Vagina (tissue), 2 donors: ENCODE measurements at places on chromosomes 12 and 14.

- DNase-seq = peak; percentile 72
Measured at GRCh38 chr14:69863083-69863482, 16.1 kb upstream of the SMOC1 start.

DNA sequence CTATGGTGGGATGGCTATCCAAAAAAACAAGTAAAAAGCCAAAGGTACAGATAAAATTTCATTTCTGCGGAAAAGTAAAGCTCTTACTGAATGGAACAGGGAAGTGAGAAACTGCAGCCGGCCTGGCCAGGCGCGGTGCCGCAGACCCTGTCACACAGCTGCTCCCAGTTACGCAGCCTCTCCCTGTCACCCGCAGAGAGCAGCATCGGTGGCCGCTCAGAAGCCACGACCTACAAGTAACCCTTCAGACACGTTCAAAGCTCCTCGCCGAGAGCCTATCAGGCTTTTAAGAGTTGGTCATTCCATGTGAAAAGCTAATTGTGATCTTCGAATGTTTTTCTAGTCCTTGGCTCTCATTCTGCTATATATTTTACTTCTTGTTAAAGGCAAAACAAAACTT lies 11.0 kb upstream of the ANKLE2 start:
- DNase-seq = no peak

DNA sequence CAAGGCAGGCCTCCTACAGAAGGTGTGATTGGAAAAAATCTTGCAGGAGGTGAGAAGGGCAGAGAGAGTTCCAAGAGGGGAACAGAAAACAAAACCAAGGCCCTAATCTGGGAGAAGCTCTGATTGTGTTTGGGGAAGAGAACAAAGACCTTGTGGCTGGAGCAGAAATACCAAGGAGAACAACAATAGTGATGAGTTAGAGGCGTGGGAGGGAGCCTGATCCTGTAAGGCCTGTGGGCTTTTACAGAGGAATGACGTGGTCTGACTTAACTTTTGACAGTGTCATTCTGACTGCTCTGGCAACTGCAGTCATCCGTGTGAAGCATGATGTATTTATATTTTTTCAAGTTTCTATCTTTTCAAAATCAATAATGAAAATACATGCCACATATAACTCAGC lies 200.6 kb downstream of the ANO4 start:
- no peak for DNase-seq

DNA sequence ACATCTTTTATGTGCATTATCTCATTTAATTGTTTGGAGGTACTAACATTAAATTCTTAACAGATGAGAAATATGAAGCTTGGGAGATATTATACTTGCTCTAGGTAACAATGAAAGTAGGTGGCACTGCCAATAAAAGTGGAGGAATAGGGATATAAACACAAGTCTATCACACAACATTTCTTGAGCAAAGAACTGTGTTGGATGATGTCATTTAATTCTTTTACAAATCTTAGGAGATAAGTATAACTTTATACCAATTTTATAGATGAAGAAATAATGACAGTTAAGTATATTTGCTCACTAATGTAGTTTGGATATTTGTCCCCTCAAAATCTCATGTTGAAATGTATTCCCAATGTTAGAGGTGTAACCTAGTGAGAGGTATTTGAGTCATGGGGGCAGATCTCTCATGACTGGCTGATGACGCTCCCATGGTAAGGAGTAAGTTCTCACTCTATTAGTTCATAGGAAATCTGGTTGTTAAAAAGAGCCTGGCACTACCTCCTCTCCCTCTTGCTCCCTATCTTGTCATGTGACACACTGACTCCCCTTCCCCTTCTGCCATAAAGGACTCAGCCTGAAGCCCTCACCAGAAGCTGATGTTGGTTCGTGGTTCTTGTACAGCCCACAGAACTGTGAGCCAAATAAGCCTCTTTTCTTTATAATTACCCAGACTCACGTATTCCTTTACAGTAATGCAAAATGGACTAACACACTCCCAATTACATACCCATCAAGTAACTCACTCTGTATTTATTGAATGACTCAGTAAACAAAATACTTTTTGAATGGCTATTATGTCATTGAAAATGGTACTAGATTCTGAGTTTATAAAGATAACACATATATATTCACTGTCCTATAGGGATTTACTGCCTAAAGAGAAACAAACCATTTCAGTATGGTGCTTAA lies 146.8 kb upstream of the KITLG start:
- no peak for DNase-seq

DNA sequence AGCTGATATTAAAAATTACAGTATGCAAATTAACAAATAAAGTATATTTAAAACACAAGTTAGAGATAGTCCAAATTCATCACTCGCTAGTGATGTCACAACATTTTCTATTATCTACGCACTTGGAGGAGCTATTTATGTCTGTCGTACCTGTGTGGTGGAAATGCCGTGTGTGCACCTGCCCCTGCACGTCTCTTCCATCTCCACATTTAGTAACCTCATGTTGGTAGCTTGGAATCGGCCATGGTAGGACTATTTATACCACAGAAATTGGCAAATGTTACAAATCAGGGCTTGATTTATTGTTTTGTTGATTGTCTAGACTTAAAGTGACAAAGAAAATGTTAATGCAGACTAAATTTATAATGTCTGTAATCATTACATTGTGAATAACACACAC lies 62.6 kb upstream of the NTF3 start:
- no peak for DNase-seq

DNA sequence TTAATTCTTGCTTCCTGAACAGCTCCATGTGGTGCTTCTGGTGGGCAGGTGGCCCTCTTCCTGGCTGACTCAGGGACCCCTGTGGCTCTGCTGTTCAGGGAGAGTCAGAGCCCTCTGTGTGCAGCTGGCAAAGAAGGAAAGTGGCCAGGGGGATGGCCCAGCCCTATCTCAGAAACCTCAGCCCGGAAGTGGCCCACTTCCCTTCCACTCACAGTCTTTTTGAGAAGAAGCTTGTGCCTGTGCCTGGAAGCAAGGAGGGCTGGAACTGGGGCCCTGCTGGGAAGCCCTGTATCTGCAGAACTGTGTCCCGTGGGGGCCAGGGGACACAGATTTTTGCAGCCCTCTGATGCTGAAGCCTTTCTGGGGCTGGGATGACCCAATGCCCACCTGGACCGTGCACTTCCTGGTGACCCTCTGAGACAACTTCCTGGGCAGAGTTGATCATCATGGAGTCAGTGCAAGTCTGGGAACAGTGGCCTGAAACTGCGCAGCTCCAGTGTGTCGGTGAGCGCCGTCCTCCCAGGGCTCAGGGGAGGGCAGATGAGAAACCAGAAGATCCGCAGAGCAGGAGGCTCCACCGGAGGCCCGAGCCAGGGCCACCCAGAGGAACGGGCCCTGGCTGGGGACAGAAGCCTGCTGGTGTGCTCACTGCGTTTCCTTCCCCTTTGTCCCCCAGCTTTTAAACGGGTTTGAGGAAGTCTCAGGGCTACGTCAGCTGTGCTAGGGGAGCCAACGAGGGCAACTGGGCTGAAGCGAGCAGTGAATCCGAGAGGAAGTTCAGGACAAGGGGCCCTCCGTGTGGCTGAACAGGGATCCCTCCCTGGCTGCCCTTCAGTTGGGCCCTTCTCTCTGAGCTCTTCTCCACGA lies 217.4 kb upstream of the RTL1 start:
- DNase-seq = peak; percentile 79

- DNase-seq = no peak
Measured at GRCh38 chr14:58724702-58725101, 86.9 kb downstream of the DACT1 start.

DNA sequence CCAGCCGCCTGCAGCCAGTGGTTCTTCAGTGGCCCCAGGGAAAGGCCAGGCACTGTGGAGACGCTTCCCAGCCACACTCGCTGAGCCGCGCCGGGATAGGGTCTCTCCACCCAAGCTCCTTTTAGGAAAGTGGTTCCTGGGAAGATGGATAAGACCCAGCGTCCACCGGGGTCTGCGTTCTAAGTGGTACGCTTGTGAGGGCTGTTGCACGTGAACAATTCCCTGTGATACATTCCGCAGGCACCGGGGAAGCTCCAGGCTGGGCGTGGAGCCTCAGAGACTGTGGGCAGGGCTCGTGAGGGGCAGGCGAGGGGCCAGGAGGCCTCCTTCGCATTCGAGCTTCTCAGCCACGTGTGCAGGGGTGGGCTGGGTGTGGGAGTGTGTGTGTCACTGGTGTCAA lies 48.4 kb downstream of the GALNT9 start:
- DNase-seq = no peak

- peak; percentile 96 for DNase-seq
Measured at GRCh38 chr12:4271717-4272423, 1.7 kb upstream of the CCND2 start.

GRCh38 chr12:112615196-112615595 lies 176.4 kb upstream of the RPH3A start:
- no peak for DNase-seq

DNA sequence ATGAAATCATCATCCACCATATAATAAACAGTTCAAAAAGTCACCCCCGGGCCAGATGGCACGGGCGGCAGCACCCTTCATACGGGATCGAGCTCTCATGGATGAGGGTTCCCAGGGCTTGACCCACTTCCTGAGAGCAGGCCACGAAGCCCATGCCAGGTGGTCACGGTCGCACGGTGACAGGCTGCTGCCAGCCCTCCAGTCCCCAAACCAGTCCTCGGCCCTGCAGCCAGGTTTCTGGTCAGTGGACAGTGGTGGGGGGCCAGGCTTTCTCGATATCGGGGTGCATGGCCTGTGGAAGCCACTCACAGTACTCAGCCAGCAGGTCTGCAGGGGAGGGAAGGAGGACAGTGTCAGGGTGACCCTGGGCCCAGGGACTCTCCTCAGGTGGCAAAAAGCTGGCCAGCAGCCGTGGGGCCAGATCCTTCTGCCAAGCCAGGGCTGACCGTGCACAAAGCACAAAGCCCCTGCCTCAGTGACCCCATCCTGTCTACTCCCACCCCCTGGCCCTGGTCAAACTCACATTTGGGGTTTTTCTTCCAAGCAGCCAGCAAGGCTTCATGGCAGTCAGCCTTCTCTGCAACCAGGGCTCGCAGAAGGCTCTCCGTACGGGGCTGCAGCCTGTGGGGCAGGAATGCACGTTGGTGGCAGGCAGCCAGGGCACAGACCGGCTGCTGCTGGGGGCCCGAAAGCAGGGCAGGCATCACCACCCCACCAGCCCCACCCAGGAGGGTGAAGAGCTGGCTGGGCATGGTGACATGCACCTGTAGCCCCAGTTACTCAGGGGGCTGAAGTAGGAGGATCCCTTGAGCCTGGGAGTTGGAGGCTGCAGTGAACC lies 33.3 kb upstream of the UBC start:
- no peak for DNase-seq

DNA sequence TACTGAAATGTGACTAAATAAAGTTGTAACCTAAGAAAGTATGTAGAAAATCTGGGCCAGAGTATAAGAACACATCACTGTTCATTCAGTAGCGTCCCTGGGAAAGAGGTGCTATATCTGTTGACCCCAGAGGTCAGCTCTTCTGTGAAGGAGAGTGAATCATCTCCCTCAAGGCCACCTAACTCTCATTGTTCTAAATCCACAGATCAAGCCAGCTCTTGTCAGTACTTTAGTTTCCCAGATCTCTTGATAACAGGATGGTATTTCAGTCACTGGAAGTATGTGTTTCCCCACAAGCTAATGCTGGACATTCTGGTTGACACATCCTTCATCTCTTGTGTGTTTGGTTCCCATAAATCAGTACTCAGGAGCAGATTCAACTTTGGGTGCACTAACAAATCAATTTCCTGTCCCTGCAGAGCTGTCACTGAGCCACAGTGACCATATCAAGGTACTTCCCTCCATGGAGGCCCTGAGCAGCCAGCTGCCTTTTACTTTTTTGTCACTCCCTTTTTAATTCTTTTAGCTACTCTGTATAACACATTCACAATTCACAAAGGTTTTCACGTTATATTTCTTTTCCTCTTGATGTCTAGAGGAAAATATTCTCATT lies 7.8 kb downstream of the KRT1 start:
- no peak for DNase-seq

DNA sequence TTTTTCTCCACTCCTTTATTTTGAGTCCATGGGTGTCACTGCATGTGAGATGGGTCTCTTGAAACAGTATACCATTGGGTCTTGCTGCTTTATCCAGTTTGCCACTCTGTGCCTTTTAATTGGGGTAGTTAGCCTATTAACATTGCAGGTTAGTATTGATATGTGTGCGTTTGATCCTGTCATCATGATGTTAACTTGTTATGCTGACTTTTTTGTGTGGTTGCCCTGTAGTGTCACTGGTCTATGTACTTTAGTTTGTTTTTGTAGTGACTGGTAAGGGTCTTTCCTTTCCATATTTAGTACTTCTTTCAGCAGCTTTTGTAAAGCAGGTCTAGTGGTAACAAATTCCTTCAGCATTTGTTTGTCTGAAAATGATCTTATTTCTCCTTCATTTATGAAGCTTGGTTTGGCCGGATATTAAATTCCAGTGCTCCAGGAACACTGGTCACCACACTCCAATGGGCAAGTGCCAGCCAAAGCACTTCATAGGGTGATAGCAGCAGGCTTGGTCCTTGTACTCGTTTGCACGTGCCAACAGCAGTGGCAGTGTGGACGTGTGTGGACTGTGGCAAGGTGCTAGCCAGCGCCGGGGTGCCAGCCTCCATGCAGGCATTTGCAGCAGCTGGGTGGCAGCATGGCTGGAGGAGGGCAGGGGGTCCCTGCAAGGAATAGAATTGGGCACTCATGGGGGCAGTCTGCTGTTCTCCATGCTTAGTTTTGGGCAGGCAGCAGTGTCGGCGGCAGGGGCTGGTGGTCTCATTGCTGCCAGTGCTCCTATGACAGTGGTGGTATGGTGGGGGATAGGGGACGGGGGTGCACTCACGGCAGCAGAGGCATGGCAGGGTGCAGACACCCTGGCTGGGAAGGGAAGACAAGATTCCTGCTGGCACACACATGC lies 53.5 kb downstream of the FRS2 start:
- no peak for DNase-seq

DNA sequence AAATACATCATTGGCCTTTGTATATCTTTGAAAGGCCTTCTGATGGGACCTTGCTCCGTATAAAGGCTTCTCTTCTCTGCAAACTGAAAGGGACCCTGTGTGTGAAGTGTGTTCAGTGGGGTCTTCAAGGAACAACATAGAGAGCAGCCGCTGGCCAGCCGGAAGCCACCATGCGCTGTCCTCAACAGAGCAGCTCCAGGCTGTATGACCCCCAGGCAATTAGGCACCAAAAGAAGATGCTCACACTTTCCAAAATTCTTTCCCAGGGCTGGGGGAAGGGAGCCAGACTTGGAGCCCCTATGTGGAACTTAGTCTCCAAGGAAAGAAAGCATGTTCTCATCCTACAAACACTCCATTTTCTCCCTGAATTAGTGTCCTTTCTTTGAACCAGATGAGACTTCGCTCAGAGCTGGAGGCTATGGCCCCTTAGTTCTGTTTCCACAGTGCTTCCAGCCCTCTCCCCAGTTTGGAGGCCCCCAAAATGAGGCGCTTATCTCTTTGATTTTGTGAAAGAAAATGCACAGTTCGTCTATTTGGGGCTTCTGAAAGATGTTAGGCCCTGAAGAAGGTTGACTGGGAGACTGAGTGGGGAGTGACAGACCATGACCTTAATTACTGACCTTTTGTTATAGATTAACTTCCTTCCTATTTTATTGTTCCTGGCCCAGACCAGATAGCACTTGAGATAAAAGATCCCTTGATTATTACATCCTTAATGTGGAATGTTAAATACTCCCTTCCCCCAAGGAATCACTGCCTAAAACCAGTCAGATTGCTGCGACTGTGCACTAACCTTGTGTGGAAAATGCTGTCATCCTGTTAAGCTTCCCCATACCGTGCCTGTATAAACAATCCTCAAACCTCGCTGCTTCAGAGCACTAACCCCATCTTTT lies 128.3 kb upstream of the FGD4 start:
- DNase-seq = no peak
